ENCODE measurements at places on chromosomes 2 and 18.
A peak's percentile ranks its signal among the peaks of the same experiment; 100 is the strongest.

DNA sequence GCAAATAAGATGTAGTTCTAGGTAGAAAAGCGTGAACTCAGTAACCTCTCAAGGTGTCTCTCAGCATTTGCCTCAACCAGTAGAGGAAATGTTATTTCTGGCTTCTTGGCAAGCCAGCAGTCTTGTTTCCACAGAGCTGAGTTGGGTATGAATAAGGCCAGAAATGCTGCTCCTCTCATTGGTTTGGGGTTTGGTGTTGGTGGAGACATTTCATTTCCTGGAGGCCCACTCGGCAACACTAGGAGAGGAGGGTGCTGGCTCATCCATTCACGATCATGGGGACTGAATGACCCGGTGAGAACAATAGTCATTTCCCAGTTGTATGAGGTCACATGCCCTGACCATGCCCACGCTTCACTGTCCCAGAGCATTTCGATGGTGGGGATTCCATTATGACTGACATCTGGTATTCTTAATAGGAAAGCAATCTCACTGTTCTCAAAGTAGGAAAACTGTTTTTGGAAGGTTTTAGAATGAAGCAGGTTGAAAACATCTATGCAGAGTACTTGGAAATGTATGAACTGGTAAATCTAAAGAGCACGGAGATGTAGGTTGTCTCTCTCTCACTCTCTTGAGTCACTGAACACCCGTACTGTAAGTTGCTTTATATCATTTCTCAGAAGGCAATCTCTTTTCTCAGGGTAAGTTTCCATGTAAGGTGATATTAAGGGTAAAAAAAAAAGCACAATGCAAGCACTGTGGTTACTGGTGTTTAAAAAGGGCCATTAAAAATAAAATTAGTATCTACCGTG lies 37.1 kb upstream of the CTLA4 start:
- DNase-seq, result no peak

DNA sequence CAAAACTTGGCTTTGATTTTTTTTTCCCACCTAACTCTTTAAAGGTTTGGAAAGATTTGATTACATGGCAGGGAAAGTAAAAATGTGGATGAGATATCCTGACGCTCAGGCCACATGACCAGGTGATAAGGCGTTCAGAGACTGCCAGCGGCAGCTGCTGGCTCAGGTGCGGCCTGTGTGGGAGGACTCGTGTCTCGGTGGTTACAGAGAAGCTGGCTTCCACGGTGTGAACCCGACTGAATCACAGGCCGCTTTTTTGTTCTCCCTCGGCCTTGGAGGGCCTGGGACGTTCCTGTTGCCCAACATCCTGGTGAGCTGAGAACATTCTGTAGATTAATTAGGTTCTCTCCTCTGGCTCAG lies 124.2 kb upstream of the ZNF516 start:
- no peak for DNase-seq

GRCh38 chr2:112582314-112582746 lies 2.1 kb upstream of the CHCHD5 start:
- DNase-seq, result no peak

GRCh38 chr2:133941666-133942065 lies 312.2 kb upstream of the MGAT5 start:
- DNase-seq, result no peak

- DNase-seq, result no peak
Observed at GRCh38 chr2:86138736-86139625, 32.9 kb downstream of the PTCD3 start.

DNA sequence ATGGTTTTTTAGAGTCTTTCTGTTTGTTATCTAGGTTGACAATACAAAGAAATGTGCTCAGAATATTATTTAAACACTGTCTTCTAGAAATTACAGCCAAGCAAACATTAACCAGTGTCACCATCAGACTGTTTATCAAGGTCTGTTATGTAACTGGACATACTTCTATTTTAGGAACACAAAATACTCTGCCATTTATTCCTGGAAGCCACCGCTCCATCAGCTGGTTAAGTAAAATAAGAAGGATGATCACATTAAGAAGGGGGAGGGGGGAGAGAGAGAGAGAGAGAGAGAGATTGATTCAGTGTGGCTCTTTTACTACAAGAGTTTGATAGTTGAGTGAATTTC lies 47.9 kb downstream of the MBP start:
- no peak for DNase-seq

- no peak for DNase-seq
Observed at GRCh38 chr18:2920546-2921343, 73.9 kb downstream of the EMILIN2 start.

DNA sequence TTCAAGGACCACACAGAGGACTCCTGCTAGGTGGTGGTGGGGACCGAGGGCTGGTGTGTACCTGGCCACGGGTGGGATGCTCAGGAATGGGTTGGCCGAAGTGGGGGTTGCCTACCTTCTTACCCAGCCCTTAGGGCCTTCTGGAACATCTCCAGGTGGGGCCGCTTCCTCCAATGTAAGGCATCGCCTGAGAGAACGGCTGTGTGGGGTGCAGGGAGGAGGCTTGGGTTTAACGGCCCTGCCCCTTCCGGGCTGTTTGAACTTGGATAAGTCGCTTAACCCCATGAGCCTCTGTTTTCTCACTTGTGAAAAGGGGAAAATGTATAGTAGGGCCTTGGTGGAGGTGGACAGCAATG lies 35.0 kb downstream of the EMILIN2 start:
- no peak for DNase-seq

- DNase-seq, result no peak
Observed at GRCh38 chr18:55430026-55430425, 158.0 kb downstream of the TCF4 start.

GRCh38 chr2:65076345-65076710 lies 20.1 kb downstream of the CEP68 start:
- no peak for DNase-seq

DNA sequence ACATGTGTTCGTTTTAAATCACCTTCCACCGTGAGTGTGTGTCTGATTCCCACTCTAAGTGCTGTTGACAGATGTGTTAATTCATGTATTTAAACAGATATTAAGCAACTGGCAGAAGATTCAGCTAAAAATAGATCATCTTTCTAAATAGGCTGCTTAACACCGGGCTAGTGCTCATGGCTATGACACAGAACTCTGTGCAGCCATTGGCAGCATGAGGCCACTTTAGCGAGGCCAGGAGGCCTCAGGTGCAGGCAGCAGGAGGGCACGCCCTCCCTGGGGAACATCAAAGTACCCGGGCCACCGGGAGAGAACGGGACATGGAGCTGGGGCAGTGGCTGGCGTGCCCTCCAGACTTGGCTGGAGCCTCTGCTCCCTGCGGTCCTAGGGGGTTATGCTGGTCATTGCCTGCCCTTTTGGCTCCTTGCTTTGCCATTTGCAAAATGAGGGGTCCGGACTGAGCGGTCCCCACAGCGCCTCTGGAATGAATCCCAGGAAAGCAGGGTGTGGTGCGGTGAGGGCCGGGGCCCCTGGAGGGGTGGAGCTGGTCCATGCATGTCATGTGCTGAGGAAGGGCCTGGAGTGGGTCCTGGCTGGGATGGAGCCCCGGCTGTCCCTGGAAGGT lies 62.8 kb upstream of the HDAC4 start:
- DNase-seq, result no peak

- peak; percentile 27 for DNase-seq
Observed at GRCh38 chr2:231642631-231643494, 50.2 kb downstream of the TEX44 start.

Data from stimulated activated CD4-positive, alpha-beta T cell treated with anti-CD3 and anti-CD28 coated beads, Interleukin-15, amount 100 ng/mL, for 1 hour (primary cell).